Right cardiac atrium (tissue), 5 donors: ENCODE measurements at places on chromosomes 5 and 9. TPM values are rescaled to one million over a fixed set of nuclear protein-coding genes. Genes with fewer than 3 reads are reported as not detected.

DNA sequence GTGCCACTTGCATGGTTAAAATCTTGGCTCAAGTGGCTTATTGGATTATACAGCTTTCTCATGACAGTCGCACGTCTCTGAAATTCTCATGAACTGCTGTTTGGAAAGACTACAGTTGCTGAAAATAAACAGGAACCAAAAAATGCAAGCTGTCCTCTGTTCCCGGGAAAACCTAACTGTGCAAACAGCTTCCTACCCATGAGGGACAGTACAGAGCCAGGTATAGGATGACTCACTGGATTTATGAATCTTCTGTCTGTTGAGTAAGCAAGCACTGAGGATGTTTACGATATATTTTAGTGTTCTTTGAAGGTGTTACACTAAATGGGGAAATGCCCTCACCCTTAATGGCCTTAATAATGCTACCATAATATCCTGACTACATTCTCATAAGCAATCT, 380.3 kb upstream of the TNC start:
- DNase-seq, result no peak

GRCh38 chr5:32153723-32154122, 20.4 kb downstream of the GOLPH3 start:
- DNase-seq, result no peak

GRCh38 chr5:38653389-38653788, 96.9 kb upstream of the LIFR start:
- no peak for DNase-seq

GRCh38 chr5:39843767-39844166, 419.0 kb upstream of the DAB2 start:
- DNase-seq, result no peak

- no peak for DNase-seq
These were observed 79.3 kb downstream of the TMC1 start for GRCh38 chr9:72600671-72601070.

DNA sequence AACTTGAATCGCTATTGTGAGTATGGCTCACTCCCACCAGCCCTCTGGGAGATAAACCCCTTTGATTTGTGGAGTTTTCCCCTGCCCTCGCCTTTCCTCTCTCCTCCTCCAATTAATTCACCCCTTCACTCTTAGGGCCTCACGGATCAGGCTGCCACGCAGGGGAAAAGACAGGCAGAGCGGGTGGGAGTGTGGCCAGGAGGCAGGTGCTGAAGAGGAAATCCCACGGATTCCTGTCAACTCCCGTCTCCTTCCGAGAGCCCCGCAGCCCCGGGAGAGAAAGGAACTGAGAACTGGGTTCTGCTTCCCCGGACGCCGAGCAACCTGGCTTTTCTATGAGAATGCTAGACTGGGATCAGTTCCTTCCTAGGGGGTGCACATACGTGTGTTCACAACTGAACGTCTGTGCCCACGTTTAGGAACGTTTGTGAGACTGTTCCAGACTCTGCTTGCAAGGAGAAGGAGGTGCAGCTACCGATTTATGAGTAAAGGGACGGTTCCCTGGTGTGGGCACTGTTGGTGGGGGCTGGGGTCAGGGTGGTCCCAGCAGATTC, 314.5 kb upstream of the TLE4 start:
- DNase-seq, result no peak

GRCh38 chr9:70422371-70423043, 8.1 kb upstream of the KLF9 start:
- DNase-seq, result no peak

DNA sequence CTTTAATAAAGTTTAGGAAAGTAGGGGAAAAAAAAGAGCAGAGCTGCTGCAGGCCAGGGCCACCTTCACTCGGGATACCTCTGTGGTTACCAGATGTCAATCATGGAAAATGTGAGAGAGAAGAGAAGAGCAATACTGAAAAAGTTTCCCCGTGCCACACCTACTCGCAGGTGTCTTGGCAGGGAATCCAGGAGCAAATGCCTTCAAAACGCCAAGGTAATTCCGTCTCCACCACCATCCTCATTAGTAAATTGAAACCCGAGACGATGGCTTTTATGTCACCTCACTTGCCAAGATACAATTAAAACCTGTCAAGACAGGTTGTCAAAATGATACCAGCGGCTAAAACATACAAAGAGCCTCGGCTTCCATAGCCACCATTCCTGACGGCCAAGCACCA, 49.7 kb downstream of the FAM81B start:
- DNase-seq, result no peak

DNA sequence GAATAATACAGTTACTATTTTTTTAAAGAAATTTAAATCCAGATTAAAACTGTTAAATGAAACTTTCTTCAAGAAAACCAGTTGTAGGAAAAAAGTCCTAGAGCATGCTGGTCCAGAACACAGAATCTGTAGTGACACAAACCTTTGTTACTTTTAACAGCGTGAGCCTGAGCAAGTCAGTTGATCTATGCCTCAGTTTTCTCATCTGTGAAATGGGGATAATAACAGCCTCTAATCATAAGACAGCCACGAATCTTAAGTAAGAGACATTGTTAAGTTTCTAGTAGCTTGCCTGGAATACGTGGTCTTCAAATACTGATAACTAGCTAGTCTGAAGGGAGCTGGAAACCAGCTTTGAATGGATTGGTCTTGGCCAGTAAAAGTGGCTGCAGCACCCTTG, 158.6 kb downstream of the ADAMTS12 start:
- DNase-seq, result no peak

Gene SNAPC3
- 28.5 TPM for total RNA-seq

Gene RPL35
- 797 TPM for total RNA-seq
